T-helper 17 cell (primary cell): ENCODE measurements at places on chromosomes 16 and 17.

- DNase-seq, result no peak
Observed at GRCh38 chr17:17763734-17764133, 73.1 kb downstream of the SREBF1 start.

DNA sequence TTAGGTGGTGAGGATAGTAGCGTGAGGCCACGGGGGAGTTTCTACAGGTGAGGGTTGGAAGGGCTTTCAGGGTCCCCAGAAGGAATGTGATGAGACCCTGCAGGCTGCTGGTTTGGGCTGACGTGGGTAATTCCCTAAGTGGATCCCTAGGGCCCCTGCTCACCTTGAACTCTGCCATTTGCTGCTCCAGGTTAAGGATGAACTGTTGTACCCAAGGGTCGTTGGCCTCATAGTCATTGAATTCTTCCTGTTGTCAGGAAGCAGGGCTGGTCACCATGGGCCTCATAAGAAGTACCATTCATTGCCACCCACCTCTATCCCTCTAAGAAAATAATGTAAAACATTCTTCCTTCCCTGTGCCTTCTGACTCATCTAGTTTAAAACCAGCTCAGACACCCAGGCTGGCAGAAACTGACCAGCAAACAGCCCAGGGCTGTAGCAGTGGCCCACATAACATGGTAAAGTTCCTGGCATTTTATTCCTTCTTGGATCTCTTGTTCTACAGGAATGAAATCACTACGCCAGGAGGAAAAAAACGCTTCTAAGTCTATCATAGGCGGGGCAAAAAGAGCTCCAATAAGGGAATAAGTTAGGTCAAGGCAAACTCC lies 27.6 kb downstream of the FCSK start:
- DNase-seq, result no peak

DNA sequence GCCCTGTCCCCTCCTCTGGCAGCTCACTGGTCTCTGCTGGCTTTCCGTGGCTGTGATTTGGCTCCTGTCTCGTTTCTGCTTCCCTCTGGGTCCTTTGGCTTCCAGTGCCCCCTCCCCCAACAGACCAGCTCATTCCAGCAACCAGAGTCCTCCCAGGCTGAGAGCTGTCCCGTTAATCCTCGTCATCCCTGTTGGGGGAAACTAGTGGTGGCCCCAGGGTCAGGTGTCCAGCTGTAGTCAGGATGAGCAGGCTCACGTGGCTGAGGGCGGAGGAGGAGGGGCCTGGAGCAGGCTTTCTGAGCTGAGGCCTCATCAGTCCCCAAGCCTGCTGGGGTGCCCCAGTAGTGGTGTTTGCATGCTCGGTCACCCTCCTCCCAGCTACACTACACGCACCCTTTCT lies 10.7 kb upstream of the CBX4 start:
- no peak for DNase-seq

GRCh38 chr16:66359811-66360608 lies 6.5 kb upstream of the CDH5 start:
- DNase-seq, result no peak

- DNase-seq, result no peak
Observed at GRCh38 chr17:18025945-18026776, 12.8 kb downstream of the ATPAF2 start.

DNA sequence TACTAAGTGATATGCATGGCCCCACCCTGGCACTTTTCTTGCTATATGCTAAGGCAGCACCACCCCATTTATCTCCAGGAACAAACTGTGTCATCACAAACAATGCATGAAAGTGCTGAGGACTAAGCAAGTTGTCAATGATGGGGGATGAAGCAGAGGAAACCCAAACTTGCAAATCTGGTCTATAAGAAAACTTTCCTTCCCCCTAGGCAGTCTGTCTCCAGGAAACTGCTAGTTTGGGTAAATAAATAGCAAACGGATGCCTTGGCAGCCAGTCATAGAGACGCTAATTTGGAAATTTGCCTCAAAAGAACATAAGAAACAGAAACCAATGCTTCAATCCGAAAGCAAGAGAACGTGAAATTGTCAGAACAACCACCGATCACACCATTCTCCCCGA lies 5.6 kb upstream of the HSBP1 start:
- no peak for DNase-seq

DNA sequence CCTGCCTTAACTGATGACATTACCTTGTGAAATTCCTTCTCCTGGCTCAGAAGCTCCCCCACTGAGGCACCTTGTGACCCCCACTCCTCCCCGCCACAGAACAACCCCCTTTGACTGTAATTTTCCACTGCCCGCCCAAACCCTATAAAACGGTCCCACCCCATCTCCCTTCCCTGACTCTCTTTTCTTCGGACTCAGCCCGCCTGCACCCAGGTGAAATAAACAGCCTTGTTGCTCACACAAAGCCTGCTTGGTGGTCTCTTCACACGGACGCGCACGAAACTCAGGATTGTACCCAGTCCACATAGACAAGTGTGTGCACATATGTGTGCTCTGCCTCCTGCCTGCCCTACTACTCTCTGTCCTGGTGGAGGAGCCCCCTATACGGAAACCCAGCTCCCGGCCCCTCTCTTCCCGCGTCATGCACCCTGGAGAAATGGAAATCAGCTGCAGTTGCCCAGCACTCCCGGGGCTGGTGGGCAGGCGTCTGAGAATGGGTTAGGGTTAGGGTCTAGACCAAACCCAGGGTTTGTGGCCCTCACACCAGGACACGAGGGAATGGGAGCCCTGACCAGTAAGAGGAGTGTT lies 2.4 kb upstream of the RHBDF1 start:
- no peak for DNase-seq

DNA sequence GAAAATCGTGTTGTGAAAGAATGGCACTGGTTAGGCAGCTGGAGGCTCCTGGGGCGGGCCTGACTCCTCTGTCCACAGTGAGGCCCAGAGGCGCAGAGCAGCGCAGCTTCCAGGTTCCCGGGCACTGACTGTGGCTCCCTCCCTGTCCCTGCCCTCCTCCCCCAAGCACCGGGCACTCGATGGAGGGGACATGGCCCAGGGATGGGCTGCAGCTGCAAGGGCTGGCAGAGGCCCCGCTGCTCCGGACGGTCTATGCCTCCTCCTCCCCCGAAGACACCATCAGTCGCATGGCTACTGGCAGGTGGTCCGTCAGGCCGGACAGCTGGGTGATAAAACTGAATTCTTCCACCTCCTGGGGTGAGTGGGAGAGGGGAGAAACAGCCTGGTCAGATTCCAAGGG lies 50.1 kb downstream of the PRMT7 start:
- DNase-seq, result no peak

DNA sequence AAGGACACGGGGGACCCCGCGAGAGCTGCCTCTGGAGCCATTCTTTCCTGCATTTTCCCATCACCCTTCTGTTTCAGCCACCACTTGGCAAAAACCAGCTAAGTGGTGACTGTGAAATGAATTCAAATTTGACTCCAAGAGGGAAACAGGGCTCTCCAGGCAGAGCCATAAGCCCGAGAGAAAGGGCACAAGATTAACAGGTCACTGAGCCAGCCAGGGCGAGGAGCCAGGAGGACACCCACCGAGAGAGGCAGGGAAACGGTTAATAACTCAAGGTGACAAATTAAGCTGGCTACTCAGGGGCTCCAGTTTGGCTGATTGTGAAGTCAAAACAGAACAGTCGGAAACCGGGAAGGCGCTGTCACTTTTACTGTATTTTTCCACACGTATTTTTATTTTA lies 67.8 kb upstream of the SOX9 start:
- no peak for DNase-seq

GRCh38 chr17:41792845-41793783 lies 6.6 kb upstream of the JUP start:
- DNase-seq, result no peak

GRCh38 chr17:76370261-76370993 lies 14.0 kb upstream of the SPHK1 start:
- DNase-seq, result no peak

DNA sequence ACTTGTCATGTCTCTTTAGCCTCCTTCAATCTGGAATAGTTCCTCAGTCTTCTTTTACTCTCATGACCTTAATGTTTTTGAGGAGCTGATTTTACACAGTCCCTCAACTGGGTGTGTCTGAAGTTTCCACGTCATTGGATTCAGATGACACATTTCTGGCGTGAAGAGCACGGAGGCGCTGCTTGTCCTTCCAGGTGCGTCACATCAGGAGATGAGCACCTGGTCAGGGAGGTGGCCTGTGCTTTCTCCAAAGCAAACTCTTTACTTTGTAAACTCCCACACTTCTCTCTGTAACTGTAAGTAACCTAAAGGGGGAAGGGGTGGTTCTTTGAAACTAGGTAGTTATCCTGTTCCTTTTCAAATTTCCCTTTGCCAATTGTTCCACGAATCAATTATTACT lies 52.5 kb upstream of the MNT start:
- DNase-seq, result no peak

DNA sequence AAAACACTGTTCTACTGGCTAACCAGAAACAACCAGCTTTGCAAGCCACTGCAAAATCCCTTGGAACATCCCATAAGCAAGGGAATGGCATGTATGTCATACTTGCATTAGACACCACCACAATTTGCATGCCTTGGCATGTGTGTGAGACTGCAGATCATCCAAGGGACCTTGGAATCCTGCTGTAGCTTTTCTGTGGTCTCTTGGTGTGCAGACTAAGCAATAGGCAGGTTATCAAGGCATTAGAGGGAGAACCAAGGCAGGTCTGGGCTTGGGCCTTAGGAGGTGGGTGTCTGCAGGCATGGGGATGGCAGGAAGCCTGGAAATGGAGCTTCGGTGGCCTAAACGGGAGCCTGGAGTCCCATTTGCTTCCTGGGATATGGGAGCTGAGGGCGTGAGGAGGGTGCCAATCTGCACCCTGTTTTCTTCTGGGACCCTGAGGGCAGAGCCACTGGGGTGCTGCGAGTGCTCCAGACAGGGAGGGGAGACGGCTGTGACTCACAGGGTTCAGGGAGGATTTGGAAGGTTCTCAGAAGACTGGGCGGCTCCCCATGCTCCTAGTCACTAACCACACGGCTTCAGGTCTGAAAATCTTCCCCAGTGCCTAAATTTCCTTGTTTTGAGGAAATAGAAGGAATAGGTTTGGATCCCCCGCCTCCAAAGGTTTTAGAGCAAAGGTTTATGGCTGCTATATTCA lies 36.6 kb downstream of the FAM20A start:
- no peak for DNase-seq

DNA sequence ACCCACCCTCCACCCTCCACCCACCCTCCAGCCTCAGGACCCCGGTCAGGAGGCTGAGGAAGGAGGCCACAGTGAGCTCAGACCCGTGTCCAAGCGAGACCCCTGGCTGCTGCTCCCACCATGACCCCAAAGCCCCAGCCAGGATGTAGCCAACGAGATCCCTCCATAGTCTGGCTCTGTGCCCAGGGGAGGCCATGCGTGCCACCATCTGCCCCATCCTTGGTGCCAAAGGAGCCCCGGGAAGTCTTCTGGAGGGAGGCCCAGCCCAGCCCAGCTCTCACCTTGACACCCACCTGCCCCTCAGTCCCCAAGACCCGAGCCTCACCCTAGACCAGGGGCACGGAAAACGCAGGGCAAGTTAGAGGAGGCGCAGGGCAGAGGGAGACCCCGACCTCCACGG lies 34.2 kb downstream of the PIEZO1 start:
- no peak for DNase-seq

DNA sequence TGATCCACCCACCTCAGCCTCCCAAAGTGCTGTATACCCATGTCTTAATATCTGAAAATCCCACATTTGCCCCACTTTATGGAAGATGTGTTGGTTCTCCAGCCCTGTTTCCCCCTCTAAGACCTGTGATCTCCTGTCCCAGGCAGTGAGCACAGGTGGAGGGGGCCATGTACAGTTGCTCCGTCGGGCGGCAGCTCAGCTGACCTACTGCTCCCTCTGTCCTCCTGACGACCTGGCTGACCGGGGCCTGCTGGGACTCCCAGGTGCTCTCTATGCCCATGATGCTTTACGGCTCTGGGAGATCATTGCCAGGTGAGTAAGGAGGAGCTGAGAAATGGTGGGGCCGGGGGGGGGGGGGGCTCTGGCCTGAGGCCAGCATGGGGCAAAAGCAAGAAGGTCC lies 6.7 kb upstream of the RNASEK start:
- DNase-seq, result no peak
